ENCODE measurements at places on chromosomes 3 and 15. TPM values are rescaled to one million over a fixed set of nuclear protein-coding genes. Genes with fewer than 3 reads are reported as not detected.

CLDN16 gene
- 0.06 TPM for polyA plus RNA-seq

FOXL2NB gene
- 39.3 TPM for polyA plus RNA-seq

ARRDC4 gene
- 16.9 TPM for polyA plus RNA-seq

CRELD1 gene
- 18.3 TPM for polyA plus RNA-seq

MUSTN1 gene
- polyA plus RNA-seq: 12.1 TPM

CHRNA5 gene
- polyA plus RNA-seq: 1.6 TPM

- DNase-seq: no peak
Measured at GRCh38 chr3:105166893-105167292, 199.8 kb upstream of the ALCAM start.

GRCh38 chr3:58366699-58367098 is 34.0 kb downstream of the PXK start:
- DNase-seq: no peak

DNA sequence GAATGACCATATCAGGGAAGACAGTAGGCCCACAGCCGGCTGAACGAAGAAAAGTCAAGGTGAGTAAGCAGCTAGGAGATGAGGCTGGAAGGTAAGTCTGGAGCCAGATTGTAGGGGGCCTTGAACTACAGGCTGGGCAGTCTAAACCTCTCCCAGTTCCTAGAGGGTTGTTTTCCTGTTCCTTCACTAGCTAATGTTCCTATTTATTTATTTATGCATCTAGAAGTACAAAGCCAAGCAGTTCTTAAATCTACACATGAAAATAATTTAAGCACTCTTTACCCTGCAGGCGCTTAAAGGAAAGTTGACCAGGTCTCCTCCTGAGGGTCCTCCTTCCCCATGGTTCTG is 3.7 kb downstream of the ACAA1 start:
- DNase-seq: no peak

DNA sequence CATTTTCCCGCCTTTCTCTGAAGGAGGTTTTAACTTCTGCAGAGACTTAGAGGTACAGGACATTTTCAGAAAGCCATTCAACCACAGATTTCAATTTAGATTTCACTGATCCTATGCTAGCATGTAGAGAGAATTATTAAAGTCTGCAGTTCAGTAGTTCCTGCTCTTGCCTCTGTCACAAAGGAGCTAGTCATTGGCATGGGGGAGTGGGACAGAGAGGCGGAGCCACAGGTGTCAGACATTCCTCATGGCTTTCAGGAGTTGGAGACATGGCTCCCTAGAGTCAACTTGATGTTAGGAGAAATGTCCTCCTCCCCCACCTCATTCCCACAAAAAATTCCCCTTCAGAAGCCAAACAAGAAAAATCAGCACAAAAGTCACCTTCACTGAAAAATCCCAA is 66.0 kb upstream of the SIAH2 start:
- DNase-seq: no peak

DNA sequence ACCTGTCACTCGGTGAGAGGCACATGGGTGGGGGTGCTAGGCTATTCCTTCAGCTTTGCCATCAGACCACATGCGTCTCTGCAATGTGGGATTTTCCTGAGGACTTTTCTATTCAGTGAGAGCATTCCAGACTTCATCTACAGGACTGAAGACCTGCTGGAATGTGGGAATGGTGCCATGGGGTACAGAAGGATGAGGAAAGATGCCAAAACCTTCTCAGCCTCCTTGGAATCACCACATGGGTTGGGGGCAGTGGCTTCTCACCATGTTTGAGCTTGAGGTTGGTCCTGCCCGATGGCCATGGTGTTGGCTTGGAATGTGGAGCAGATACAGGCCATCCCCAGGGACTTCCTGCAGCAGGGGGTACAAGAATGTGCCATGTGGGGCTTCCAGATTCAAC is 80.9 kb upstream of the KLF13 start:
- no peak for DNase-seq

- no peak for DNase-seq
Measured at GRCh38 chr15:91953432-91953831, 99.9 kb downstream of the SLCO3A1 start.

DNA sequence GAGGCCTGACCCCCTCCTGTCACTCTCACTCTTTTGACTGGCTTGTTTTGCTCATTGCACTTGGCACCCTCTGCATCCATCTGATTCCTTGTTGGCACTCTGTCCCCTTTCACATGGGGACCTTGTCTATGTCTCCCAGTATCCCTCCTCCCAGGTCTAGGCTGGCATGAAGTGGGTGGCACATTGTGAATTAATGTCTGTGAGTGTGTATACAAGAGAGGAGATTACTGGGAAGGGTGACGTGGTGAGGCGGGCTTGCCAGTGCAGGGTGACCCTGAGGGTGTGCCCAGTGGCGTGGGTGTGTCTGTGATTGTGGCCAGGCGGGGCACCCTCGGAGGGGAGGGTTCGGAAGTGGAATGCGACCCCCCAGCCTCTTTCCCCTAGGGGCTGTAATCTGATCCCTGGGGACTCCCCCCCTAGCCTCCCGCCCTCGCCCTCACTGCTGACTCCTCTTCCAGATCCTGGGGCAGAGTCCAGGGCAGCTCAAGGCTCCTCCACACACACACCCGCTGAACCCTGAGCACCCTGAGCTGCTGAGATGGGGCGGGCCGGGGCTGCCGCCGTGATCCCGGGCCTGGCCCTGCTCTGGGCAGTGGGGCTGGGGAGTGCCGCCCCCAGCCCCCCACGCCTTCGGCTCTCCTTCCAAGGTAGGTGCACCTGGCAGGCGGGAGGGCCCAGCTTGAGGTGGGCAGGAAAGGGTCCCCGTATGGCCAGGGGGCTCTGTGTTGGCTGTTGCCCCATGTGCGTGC is at the start of gene SEMA3B:
Gene SEMA3B, plus strand, starts transcription at position 445 of the 749 bp plus-strand sequence. Its CDS starts 94 bp downstream, at position 539.
- DNase-seq: peak; percentile 75

GRCh38 chr3:167918686-167919085 is 177.0 kb downstream of the GOLIM4 start:
- no peak for DNase-seq

DNA sequence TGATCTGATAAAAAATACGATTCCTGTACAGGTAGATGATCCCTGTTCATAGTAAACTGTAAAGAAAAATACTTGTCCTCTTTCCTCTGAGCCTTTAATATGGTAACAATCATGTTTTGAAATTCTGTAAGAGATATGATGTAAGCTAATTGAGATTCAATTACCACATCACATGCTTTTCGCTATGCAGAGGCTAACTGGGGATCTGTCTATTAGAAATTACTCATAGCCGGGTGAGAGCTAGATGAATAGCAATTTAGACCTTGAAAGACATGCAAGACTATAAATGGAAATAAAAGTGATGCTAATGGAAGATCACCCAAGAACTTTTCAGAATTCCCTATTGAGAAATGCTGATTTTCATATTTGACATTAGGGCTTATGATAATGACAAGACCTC is 579.9 kb upstream of the ZNF717 start:
- no peak for DNase-seq

DNA sequence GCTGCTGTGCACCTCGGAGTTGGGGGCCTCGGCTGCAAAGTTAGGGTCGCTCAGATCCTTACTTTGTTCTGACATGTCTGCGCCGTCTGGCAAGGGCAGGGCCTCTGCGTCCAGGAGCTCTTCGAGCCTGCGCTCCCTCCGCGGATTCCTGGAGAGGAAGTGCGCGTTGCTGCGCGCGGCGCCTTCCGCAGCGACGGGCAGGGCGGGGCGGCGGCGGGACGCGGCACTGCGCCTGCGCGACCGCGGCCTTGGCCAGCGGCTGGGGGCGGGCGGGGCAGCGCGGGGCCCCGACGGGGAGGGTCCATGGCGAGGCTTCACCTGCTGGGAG is at the start of gene NDN:
Gene NDN, minus strand, starts transcription at position 163 of the 328 bp plus-strand sequence. Its CDS starts 88 bp downstream, at position 75.
- DNase-seq: peak; percentile 66
